SK-N-DZ (cell line): ENCODE measurements at places on chromosomes 11 and 22.

- no peak for DNase-seq
Observed at GRCh38 chr11:45930031-45930794, 7.8 kb downstream of the LARGE2 start.

DNA sequence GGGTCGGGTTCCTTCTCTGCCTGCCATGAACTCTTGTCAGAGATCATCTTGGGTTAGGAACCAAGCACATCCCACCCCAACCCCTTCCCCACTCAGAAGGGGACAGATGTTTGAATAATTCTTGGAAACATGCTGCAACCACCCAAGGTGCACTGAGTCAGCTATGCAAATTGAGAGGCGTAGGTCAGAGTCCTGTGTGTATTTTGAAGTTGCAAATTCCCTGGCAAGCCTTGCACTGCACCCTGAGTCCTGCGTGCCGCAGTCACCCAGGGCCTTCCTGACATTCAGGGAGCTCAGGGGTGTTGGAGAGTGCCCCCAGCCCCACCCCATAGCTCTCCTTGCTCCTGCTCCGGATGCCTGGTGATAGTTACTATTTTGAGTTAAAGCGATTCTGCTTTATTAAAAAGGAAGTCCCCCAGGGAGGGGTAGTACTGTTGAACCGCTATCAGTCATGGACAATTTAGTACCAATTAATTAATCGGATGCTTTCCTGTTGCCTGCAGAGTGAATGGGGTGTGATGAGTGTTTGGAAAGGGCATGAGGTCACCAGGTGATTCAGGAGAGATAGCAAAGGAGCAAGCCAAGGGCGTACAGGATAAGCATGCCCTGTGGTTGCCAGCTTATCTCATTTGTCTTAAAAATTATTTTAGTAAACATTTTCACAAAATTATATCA is 123.7 kb downstream of the GRIK4 start:
- DNase-seq = no peak

DNA sequence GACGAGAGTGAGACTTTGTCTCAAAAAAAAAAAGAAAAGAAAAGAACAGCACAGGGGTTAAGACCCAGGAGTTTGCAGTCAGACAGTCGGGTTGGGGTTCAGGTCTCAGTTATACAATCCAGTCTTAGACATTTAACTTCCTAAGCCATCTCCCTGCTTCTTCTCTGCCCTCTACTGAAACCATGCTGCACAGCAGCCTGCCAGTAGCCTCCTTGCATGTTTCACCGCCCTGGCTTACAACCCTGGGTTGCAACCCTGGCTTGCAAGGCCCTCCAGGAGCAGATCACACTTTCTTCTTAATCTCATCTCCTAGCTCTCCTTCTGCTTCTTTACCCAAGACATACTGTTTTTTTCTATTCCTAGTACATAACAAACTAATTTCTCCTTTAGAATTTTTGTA is 5.9 kb upstream of the B3GAT3 start:
- no peak for DNase-seq

DNA sequence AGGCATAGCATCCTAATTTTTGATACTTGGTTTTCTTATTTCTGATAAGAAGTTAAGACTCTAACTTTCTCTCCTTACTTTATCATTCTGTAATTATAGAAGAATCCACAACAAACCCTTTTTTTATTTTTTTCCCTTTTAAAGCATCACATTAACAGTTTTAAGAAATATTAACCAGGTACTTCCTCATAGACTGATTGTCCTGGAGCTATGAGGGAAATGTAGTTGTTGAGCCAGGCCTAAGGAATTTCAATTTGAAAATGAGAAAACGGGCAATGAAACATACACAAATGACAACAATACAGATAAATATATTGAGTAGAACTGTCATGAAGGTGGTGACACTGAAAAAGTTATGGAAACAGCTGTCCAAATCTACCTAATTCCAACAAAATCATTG is 569.0 kb downstream of the KCNA4 start:
- DNase-seq = no peak

GRCh38 chr11:19306179-19306944 is 65.6 kb upstream of the E2F8 start:
- no peak for DNase-seq

GRCh38 chr11:102560555-102561011 is 30.0 kb upstream of the MMP7 start:
- no peak for DNase-seq

- DNase-seq = no peak
Observed at GRCh38 chr22:48595511-48595905, 1232.2 kb downstream of the BRD1 start.

GRCh38 chr22:48560836-48561235 is 1266.8 kb downstream of the BRD1 start:
- DNase-seq = no peak

DNA sequence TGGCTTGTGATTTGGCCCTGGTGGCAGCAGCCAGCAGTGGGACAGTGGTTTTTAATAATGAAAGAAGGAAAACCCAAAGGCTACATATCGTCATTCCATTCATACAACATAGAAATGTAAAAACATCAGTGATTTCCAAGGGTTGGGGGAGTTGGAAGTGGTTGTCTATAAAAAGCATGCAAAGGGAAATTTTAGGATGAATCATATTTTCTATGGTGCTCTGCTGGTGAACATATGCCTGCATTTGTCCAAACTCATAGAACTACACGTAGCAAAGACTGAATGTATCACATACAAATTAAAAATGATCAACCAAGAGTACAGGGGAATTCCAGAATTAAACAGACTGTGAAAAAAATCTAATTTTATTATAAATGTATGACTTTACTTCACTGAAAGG is 11.1 kb downstream of the OR5B3 start:
- no peak for DNase-seq

DNA sequence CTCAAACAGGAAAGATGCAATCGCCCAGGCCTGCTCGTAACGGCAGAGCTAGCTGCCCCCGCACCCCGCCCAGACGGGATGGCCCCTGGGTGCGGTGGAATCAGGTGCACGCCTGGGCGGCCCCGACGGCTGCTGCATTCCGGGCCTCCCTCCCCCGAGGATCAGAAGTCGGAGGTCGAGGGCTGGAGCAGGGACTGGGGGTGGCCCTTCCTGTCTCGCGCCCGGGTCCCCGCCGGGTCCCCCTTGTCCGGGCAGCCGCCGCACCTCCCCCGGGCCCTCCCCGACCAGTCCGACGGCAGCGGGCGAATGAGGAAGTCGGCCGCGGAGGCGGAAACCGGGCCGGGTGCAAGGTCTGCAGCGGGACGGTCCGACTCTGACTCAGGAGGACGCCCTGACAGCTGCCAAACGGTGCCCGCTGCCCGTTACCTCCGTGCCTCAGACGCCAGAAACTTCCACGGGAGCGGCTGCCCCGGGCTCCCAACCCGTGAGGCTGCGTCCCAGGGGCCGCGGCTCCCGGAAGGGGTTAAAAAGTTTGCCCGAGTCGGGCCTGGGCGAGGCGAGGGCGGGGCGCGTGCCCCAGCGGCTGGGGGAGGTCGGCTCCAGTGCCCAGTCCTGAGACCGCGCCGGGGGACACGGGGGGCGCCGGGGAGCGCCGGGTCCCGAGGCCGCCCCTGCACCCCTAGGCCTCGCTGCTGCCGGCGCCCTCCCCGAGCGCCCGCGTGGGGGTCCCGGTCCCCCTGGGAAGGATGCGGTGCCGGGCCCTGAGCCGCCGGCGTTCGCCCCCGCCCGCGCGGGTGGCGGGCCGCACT is 663 bp downstream of the MYH9 start:
- DNase-seq = no peak

DNA sequence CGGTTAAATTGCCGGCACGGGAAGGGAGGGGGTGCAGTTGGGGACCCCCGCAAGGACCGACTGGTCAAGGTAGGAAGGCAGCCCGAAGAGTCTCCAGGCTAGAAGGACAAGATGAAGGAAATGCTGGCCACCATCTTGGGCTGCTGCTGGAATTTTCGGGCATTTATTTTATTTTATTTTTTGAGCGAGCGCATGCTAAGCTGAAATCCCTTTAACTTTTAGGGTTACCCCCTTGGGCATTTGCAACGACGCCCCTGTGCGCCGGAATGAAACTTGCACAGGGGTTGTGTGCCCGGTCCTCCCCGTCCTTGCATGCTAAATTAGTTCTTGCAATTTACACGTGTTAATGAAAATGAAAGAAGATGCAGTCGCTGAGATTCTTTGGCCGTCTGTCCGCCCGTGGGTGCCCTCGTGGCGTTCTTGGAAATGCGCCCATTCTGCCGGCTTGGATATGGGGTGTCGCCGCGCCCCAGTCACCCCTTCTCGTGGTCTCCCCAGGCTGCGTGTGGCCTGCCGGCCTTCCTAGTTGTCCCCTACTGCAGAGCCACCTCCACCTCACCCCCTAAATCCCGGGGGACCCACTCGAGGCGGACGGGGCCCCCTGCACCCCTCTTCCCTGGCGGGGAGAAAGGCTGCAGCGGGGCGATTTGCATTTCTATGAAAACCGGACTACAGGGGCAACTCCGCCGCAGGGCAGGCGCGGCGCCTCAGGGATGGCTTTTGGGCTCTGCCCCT is 529 bp upstream of the CCND1 start:
- peak; percentile 45 for DNase-seq
